ENCODE measurements at places on chromosomes 6 and 20. TPM values are rescaled to one million over a fixed set of nuclear protein-coding genes. Genes with fewer than 3 reads are reported as not detected.

- DNase-seq = no peak
Measured at GRCh38 chr6:149988550-149989346, 25.0 kb downstream of the ULBP1 start.

Gene IMPG1
- total RNA-seq = not detected

DNA sequence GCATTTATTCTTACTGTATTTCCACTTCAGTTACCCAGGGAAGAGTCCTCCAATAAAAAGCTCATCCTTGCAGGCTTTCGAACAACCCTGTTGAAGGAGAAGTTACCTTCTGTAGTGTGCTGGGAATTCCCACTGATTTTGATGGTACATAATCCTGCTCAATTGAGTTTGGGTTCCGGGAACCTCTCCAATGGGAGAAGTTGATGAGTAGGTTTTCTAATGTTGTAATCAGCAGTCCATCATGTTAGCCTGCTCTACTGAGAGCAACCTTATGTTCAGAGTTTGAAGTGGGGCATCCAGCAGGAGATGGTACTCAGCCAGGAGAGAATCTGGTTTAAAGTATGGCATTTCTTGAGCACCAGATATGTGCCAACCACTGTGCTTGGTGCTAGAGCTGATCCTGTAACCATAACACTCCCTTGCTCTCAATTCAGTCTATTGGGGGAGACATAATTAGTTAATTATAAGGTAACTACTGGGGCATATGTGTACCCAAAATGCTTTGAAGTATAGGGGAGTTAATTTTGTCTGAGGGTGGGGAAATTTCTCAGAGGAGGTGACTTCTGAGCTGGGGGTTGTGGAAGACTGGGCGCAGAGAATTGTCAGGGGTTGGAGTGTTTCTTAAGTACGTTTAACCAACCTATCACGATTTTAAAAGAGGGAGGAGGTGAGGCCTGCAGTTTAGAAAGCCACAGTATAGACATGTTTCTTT is 2.1 kb downstream of the TOP1 start:
- no peak for DNase-seq

GRCh38 chr20:43982886-43983285 is 68.2 kb downstream of the TOX2 start:
- no peak for DNase-seq

GRCh38 chr6:24403501-24403824 is 727 bp downstream of the MRS2 start:
- no peak for DNase-seq

- no peak for DNase-seq
Measured at GRCh38 chr20:46550461-46550860, at the start of gene OCSTAMP. OCSTAMP (minus strand) TSS chr20:46550654; CDS start chr20:46550560, 94 bp downstream.

GRCh38 chr20:62575976-62576722 is 66.2 kb upstream of the SLCO4A1 start:
- no peak for DNase-seq

Gene MDFI
- 15.2 TPM for total RNA-seq

Gene IYD
- total RNA-seq = not detected

Gene RBPJL
- total RNA-seq = not detected

- DNase-seq = no peak
Measured at GRCh38 chr6:18153311-18153703, 1.6 kb downstream of the TPMT start.

Gene SCAND1
- total RNA-seq = 37.8 TPM

DNA sequence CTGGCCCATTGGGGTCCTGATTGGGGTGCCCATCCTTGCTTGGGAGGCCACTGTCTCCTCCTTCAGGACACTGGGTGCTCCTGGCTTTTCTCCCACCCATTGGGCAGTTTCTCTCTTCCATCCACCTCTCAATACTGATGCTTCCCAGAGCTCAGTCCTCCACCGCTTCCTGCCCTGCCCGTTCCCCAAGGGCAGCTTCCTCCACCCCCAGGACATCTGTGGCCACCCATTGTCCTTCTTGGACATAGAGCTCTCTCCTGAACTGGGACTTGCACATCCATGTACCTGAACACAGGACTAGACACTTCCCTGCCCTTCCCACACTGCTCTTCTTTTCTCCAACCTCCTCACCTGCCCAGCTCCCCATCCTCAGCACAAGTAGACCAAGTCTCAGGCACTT is 69.4 kb upstream of the NNAT start:
- no peak for DNase-seq

DNA sequence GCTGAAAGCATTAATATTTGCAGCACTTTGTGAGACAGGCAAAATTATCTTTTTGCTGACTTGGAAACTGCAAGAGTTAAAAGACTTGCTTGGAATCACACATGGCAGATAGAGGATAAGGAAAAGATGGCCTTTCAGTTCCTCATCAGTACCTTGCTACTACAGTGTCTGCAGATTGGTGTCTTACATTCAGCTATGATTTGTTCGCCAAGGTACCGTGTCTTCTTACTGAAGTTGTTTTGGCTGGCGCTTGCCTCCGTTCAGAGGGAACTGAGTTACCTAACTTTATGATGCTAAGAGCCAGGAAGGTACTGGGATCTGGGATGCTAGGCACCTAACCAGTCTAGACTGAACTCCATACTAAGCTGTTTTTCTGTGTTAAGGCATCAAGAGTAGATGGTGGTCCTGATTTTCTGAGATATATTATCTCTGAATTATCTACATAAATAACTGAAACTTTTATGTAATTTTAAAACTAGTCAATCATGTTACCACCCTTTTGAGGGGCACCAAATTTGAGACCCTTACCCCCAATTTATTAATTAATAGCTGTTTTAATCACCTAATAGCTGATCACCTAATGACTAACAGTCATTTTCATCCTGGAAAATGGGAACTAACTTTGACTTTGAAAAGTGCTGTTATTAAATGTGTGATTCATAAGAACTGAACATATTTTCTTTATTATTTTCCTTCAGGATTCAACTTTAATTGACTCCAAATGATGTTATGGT is 2.5 kb downstream of the WTAP start:
- no peak for DNase-seq

Gene TDRD6
- 1.9 TPM for total RNA-seq

Gene OXT
- not detected for total RNA-seq

DNA sequence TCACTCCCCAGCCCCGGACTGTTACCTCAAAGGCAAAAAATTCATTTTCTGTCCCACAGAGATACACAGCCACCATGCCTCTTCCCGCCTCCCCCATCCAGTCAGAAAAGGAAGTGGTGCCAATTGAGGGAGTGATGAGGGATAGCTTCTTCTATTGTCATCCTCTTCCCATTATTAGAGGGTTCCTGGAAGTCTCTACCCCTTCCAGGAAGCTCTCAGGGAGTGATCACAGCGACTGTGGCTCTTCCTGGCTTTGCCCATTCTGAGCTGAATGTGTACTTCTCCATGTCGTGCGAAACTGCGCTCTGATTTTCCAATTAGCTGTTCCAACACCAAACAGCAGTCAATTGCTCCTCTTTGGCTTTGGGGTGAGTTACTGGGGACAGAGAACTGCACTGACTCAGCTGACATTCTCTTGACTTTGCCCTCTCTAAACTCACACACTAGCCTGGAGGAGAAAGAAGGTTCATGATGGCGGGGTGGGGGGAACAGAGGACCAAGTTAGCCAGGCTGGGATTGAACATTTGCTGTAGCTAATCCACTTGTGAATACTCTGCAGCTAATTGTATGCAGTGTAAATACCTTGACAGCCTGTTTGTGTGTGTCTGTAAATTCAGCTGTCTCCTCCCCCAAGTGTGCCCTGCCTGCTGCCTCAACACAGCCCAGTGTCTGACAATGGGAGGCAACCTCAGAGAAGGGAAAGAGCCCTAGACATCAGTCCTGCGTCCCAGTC is 2.4 kb upstream of the MDGA1 start:
- no peak for DNase-seq

Gene ABHD16B
- total RNA-seq = not detected

DNA sequence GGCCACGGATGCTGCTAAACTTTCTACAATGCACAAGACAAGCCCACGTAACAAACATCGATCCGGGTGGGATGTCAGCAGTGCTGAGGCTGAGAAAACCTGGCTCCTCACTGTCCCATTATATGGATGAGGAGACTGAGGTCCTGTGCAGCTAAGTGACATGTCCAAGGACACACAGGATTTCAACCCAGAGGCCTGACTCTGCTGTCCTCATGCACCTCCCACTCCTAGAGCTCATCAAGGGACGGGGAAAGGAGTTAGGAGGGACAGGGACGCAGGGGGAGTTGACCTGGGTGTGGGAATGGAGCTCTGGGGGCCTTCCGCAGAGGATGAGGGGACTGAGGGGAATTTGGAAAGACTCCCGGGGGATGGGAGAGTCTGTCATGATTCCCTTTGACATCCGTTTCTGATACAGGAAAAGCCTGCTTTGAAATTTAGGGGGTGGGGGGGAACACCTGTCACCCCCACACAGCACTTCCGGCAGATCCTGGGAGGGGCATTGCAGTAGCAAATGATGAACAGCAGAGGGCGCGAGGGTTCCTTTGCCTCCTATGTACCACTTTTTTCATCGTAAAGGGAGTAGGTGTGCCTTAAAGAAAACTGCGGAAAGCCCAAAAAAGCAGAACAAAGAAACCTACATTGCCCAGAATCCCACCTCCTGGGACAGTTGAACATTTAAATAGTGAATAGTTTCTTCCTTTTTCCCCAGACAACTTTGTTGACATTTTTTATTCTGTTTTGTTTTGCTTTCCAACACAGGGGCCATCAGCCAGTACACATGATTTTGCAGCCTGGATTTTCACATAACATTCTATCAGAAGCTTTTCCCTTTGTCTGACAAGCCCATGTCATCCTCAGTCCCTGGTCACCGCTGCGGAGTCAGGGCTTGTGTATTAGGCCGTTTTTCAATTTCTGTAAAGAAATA is 48.6 kb downstream of the SLC2A10 start:
- peak; percentile 76 for DNase-seq

GRCh38 chr6:42708096-42708495 is 14.3 kb downstream of the PRPH2 start:
- DNase-seq = no peak

Gene ADGRF4
- total RNA-seq = not detected

GRCh38 chr6:136149311-136149710 is 100.8 kb downstream of the MTFR2 start:
- DNase-seq = no peak

GRCh38 chr6:125858427-125859320 is 67.9 kb downstream of the NCOA7 start:
- DNase-seq = no peak

GRCh38 chr6:144197919-144198318 is 47.6 kb downstream of the STX11 start:
- DNase-seq = no peak

Gene ZBP1
- total RNA-seq = 0.49 TPM

GRCh38 chr6:111382476-111383294 is 100.3 kb downstream of the REV3L start:
- DNase-seq = no peak

DNA sequence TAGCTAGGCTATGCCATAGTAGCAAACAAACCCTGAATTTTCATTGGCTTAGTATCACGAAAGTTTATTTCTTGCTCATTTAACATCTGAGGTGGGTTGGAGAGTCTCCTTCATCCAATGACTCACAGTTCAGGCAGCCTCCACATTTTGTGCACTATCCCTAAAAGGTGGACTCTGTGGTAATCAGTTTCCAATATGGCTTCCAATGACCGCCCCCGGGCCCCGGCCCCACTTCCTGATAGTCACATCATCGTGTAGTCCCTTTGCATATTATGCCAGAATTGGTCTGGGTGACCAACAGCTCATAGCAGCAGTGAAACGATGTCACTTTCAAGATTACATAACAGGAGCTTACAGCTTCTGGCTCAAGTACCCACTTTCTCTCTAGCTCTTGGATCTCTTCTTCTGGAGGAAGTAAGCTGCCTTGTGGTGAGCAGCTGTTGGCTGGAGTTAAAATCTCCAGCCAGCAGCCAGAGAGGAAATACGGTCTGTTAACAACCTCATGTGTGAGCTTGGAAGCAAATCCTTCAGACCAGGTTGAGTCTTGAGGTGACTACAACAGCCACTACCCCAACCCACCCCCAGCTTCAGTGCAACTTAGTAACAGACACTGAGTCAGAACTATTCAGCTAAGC is 7.8 kb downstream of the HCRTR2 start:
- DNase-seq = no peak

DNA sequence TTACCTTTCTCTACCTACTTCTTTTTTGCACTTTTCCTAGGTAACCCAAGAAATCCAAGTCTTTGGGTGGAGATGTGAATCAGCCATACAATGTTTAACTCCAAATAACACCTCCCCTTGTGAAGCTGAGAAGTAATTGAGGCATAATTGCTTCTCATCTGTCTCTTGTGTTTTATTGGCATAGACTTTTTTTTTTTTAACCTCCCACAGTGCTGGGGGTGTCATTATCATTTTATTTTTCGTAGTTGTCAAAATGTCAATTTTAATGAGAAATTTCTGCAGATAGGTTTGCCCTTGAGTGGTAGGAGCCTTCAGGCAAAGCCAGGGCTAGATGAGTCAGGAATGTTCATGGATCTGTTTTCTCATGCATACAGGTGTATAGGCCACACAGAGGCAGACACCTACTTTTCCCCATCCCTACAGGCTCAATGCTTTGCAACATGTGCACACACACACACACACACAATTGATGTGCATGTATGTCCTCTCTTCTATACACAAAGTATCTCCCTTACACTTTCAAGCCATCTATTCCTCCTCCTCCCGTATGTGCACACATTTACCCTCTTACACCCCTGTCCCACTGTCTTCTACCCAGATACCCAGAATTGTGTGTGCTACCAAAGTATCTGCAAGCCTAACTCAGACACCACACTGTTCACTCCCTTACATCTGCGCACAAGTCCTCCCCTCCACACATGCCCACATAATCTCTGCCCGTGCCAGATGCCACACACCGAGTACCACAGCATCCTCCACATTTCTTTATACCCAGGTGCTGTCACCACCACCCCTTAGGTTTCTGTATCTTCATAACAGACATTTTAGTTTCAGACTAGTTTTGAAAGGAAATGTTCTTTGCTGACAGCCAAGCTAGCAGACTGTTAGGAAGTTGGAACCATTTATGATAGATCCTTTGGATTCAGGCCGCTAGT is 22.0 kb downstream of the RALY start:
- DNase-seq = no peak

Gene HS3ST5
- 1.9 TPM for total RNA-seq

Gene OR2H1
- total RNA-seq = not detected

Gene ID4
- total RNA-seq = 37.0 TPM

Gene NUS1
- 25.9 TPM for total RNA-seq

- DNase-seq = no peak
Measured at GRCh38 chr6:14192216-14192788, 74.7 kb downstream of the CD83 start.

DNA sequence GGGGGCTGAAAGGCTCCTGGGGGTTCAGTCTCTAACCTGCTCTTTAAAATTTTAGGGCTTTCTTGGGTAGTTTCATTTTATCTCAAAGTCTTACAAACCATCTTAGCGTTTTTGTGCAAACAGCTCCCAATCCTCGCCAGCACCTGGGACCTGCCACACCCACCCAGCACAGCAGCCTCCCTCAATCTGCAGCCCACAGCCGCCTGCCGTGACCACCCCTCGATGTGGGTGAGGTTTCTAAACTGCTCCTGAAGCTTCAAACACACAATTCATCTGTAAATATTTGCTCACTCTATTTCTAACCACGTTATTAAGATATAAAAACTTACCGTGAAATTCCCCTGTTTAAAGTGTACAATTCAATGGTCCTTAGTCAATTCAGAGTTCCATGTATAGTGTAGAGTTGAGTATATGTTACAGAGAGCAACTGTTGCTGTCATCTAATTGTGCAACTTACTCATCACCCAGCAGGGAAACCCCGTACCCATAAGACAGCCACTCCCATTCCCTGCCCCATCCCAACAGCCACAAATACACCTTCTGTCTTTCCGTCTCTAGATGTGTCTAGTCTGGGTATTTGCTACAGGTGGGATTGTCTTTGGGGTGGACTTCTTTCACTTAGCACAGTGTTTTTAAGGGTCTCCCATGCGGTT is 381.0 kb downstream of the TAF4 start:
- no peak for DNase-seq

- DNase-seq = no peak
Measured at GRCh38 chr6:15739867-15740266, 77.0 kb upstream of the DTNBP1 start.

Gene SUMO4
- total RNA-seq = 7.1 TPM
